ENCODE measurements at places on chromosomes 3 and 15.

DNA sequence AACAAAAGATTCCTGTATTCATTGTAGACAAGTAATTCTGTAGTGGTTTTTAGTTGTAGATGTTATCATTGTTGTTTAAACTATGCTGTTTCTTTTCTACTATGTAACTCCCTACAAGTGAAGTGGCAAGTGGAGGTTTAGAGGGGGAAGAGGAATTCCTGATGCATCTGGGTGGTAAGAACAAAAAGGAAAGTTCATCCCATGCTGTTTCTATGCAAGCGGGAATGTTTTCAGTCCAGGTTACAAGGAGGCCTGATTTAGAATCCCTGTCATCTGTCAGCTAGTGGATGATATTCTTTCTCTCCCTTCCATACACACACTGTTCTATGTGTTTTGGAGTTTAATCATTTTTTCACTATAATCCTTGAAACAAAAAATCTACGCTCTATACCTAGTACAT is 67.4 kb downstream of the IMPG2 start:
- no peak for DNase-seq

DNA sequence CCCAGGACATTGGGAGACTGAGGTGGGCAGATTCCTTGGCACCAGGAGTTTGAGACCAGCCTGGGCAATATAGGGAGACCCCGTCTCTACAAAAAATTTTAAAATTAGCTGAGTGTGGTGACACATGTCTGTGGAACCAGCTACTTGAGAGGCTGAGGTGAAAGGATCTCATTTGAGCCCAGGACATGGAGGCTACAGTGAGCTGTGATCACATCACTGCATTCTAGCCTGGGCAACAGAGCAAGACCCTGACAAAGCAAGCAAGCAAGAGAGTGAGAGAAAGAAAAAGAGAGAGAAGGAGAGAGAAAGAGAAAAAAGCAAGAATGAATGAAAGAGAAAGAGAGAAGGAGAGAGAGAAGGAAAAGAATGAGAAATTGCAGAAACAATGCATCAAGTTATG is 52.1 kb upstream of the CSPG5 start:
- no peak for DNase-seq

- DNase-seq = peak; percentile 62
Measured at GRCh38 chr3:62876064-62876463, 848 bp upstream of the CADPS start.

DNA sequence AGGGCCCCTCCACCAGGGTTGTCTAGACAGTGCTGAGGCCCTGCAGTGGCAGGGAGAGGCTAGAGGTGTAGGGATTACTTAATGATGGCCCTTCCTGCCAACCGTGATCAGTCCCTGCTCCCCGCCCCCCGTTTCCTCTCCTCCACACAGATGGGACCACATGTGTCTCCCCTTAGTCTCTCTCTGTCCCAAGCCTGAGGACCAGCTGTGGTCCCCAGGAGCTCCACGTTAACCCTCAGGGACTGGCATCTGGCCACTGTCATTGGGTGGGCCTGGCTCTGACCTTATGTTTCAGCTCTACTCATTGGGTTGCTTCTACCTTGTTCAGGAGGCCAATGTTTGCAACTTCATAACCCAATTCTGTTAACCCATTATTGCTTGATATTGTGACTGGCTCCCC is 6.0 kb upstream of the ALPK3 start:
- no peak for DNase-seq

- no peak for DNase-seq
Measured at GRCh38 chr15:28915041-28915810, 29.5 kb downstream of the APBA2 start.

- DNase-seq = no peak
Measured at GRCh38 chr3:148532326-148532725, 165.4 kb upstream of the AGTR1 start.

DNA sequence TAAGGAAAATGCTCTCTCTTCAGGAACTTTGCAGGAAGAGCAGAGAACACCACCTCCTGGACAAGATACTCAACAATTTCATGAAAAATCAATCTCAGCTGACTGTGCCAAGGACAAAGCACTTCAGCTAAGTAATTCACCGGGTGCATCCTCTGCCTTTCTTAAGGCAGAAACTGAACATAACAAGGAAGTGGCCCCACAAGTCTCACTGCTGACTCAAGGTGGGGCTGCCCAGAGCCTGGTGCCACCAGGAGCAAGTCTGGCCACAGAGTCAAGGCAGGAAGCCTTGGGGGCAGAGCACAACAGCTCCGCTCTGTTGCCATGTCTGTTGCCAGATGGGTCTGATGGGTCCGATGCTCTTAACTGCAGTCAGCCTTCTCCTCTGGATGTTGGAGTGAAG is 200.5 kb downstream of the AKAP13 start:
- DNase-seq = no peak

DNA sequence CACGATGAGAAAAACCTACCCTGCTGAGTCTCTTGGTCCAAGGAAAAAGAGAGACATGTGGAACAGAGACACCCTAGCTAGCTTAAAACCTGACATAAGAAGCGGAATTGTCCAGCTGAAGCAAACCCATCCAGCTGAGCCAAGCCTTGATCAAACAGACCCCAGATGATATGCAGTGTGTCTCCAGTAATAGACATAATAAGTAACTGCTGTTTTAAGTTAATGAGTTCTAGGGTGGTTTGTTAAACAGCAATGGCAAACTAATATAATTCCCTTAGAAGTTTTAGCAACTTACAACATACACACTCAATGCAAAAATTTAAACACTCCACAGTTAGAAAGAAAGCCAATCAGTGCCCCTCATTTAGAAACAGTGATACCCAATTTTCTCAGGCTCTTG is 26.8 kb upstream of the ZNF385D start:
- DNase-seq = no peak

DNA sequence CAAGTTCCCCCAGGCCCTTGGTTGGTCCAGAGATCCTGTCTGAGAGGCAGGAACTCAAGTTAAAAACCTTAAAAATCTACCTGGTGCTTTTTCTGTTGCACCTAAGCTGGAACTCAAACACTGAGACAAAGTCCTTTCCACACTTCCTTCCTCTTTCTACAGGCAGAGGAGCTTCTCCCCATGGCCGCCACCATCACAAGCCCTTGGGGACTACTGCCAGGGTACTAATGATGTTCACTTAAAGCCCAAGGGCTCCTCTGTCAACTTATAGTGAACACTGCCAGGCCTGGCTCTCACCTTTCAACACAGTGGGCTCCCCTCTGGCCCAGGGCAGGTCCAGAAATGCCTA is 26.0 kb downstream of the TM4SF18 start:
- no peak for DNase-seq

GRCh38 chr3:197212290-197212689 is 86.1 kb downstream of the DLG1 start:
- no peak for DNase-seq

Measured in NCI-H524 treated with DMSO at 0.1 percent for 48 hours (cell line).